HFFc6 (cell line): ENCODE measurements at places on chromosomes 12 and 14.

- DNase-seq: peak; percentile 33
Observed at GRCh38 chr14:53306267-53306721, 153.2 kb upstream of the DDHD1 start.

DNA sequence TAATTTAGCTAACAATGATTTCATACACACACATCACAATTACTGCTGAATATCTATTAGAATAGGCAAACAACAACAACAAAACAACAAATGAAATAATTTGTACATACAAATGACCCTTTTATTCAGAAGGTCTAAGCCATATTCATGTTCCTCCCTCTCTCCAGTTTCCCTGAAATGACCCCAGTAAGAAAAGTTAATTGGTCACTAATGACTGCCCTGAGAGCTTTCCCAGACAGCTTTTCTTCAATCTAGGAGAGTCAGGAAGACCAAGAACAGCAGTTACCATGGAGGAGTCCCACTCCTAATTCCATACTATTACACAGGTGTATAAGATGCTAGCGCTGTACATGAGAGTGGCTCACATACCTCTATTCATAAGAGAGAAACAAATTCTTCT is 121.2 kb upstream of the GRIP1 start:
- DNase-seq: no peak

DNA sequence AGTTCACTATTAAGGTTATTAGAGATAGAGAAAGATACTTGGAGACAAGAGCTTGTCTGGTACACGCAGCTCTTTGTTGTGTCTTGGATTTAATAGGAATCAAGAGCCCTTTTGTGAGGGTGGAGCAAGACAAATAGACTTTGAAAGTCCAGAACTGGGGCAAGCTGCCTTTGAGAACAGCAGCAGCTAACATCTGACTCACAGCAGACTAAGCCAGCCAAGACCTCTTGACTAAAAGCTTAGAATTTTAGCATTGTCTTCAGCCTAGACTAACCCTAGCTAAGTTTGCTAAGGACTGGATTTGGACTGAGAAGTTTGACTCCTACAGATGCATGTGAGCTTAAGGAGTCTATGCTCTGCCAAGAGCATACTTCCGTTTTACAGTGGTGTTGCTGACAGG is 201.9 kb upstream of the RBM19 start:
- DNase-seq: peak; percentile 70

GRCh38 chr12:77916276-77916675 is 85.6 kb downstream of the NAV3 start:
- no peak for DNase-seq

DNA sequence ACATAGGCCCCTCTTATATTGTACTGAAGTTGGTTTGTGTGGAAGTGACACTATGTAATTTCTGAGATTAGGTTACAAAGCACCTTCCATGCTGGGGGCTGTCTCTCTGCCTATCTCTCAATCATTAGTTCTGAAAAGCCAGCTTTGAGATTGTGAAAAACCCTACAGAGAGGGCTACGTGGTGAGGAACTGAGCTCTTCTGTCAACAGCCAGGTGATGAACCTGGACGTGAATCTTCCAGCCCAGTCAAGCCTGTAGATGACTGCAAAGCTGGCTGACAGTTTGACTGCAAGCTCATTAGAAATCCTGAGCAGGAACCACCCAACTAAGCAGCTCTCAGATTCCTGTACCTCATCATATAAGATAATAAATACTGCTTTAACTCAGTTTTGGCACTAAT is 36.3 kb upstream of the BBS10 start:
- DNase-seq: no peak

DNA sequence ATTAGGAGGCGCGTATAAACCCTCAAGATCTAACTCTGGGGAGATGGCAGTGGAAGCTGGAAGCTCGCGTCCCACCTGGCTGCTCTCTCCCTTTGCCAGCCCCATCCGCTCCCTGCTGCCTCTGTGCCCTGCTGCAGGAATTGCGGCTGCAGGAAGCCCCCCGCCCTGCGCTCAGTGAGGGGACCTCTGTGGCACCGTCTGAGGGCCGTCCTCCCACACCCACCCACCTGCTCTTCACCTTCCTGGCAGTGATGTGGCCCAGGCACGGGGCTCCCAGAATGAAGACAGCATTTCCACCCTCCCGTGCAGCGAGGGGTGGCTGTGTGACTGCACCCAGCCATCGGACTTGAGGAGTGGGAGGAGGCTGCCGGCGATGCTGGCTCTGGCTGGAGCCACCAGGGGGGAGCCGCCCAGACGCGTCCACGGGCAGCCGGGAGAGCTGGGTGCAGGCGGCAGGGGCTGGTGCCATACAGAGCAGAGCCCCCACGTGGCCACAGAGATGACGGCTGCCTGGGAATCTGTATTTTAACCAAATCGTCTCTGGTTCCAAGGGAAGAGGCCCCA is 28.3 kb upstream of the GALNT9 start:
- no peak for DNase-seq

- DNase-seq: no peak
Observed at GRCh38 chr14:67523764-67524633, 9.1 kb upstream of the PLEKHH1 start.

GRCh38 chr14:34792598-34792997 is 78.2 kb upstream of the CFL2 start:
- DNase-seq: no peak

DNA sequence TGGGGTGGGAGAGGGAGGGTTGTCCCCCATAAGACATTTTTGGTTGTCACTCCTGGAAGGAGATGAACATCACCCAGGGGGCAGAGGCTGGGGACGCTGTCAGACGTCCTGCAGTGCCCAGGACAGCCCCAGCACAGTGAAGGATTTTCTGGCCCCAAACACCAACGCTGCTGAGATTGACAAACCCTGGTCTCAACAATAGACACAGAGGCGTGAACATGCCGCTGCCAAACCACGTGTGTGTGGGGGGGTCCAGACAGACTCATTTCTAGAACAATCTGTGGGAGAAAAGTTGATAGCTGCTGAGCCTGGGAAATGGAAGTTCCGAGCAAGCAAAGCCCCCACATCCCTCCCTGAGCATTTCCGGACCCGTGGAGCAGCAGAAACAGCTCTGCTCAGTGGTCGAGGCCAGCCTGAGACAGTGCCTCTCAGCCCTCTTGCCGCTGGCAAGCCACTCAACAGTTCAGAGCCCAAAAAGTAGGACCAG is 43.8 kb upstream of the CLMN start:
- no peak for DNase-seq

DNA sequence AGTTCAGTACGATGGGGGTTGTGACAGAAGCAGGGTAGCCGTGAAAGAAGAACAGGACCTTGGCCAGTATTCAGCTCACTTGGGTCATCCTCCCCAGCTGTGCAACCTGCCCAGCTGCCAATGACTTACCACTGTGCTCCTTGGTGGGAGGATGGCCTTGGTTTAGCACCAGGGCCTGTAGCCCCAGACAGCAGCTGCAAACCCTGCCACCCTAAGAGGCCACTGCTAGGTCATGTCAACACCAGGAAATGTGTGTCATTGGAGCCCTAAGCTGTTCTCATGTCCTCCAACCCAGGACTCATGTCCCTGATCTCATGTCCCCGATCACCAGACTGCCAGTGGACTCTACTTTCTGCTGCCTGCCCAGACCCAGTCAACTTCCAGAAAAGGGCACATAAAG is 3.0 kb upstream of the CRACR2A start:
- no peak for DNase-seq

GRCh38 chr12:105420659-105421240 is 90.3 kb downstream of the C12orf75 start:
- peak; percentile 63 for DNase-seq

DNA sequence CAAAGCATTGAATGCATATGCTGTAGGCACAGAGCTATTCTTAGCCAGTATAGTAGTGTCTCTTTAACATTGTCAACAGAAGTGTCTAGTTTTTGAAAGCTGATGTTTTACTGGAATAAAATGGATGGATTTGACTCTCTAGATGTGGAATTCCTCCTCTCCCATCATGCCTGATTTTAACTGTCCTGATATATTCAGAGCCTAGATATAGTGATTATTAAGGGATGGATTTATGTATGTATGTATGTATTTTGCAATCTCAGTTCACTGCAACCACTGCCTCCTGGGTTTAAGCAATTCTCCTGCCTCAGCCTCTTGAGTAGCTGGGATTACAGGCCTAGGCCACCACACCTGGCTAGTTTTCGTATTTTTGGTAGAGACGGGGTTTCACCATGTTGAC is 144.8 kb upstream of the NAV3 start:
- DNase-seq: no peak

- no peak for DNase-seq
Observed at GRCh38 chr12:53480491-53481442, 18.5 kb downstream of the MAP3K12 start.

DNA sequence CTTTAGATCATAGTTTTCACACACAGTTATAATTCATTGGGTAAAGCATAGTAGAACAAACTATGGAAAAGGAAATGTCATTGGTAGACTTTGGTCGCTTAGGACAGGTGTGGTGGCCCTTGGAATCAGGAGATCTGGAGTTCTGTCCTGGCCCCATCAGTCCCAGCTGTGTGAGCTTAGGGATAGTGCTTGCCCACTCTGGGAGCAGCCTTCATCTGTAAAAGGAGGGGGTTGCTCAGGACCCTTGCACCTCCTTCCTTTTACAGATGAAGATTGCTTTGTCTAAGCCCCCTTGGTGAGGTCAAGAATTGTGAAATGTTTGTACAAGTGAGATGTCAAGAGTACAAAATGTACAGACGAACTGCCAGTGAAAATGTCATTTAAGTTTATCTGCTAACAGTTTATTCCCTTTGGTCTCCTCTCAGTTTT is 93.2 kb downstream of the BORCS5 start:
- DNase-seq: no peak

GRCh38 chr12:49121047-49121696 is 10.0 kb downstream of the TUBA1B start:
- DNase-seq: peak; percentile 59

GRCh38 chr14:88194531-88194930 is 128.5 kb downstream of the KCNK10 start:
- no peak for DNase-seq

- DNase-seq: no peak
Observed at GRCh38 chr12:117356048-117356447, 5.4 kb downstream of the NOS1 start.

GRCh38 chr12:117872546-117873169 is 96.1 kb downstream of the KSR2 start:
- DNase-seq: no peak
